ENCODE measurements at places on chromosomes 6 and 20. TPM values are rescaled to one million over a fixed set of nuclear protein-coding genes. Genes with fewer than 3 reads are reported as not detected.

Gene BPIFB2
- not detected for total RNA-seq

Gene BMP7
- total RNA-seq, result 12.7 TPM

Gene CD83
- total RNA-seq, result 4.2 TPM

DNA sequence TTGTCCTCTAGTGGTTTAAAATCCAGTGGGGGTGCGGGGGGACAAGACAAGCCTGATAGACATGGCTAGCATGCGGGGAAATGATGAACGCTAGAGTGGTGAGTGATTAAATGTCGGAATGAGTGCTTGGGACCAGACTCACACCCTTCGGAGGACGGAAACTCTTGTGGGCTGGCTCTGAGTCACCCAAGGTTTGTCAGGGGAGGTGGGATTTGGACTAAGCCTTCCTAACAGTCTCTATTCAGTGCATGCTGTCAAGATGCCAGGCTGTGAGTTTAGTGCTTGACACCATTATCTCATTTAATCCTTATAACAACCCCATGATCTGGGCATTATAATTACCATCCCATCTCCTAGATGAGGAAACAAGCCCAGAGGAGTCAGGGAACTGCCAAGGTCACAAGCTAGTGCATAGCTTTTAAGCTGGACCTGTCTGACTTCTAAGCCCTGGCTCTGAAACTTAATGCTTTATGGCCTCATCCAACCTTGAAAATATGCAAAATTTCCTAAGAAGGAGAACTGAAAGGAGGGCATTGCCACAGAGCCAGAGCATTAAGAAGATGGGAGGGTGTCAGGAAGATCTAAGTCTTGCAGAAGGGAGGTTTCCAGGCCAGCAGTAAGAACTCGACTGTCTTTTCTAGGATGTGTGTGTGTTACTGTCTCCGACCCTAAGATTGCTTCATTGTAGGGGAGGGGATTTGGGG, 168.7 kb upstream of the LRFN2 start:
- peaks cover 41% of the 10 kb centered on the region for H3K27me3 ChIP-seq
- H3K4me1 ChIP-seq, result no peaks in the 10 kb centered on the region
- DNase-seq, result no peak
- H3K27ac ChIP-seq, result no peak overlapping the region

GRCh38 chr6:31620586-31621319, at the start of gene PRRC2A:
PRRC2A (plus strand) TSS chr6:31620715; CDS start chr6:31622790, 2,075 bp downstream.
- H3K27ac ChIP-seq, result peak within 1 kb of the TSS; percentile 98
- H3K27me3 ChIP-seq, result no peaks in the 10 kb centered on the region
- H3K4me3 ChIP-seq, result peak within 1 kb of the TSS; percentile 100

- peaks cover 2% of the 10 kb centered on the region for H3K27me3 ChIP-seq
- H3K4me1 ChIP-seq, result no peaks in the 10 kb centered on the region
- peak overlapping the region; percentile 87 for H3K27ac ChIP-seq
- H3K36me3 ChIP-seq, result no peaks in the 10 kb centered on the region
- no peak for DNase-seq
These were observed 5.5 kb downstream of the POU3F2 start for GRCh38 chr6:98839781-98840361.

DNA sequence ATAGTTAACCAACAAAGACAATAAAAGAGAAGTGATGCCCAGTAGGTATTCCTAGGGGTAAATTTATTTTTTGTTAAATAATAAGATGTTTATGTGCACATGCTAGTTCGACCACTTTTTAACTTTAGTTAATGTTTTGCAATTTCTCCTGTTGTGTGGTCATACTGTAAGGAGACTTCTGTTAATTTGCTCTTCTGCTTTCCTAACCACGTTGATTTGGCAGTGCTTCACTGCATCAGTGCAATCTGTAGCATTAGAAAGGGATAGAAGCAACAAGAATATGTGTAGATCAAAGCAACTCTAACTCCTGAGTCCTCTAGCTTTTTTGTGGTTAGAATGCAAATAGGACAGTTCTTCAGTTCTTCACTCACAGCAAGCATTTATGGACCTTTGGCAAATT, 13.9 kb downstream of the MYB start:
- H3K36me3 ChIP-seq, result no peaks in the 10 kb centered on the region
- H3K27me3 ChIP-seq, result no peaks in the 10 kb centered on the region
- DNase-seq, result no peak
- no peak overlapping the region for H3K4me3 ChIP-seq
- no peak overlapping the region for H3K27ac ChIP-seq
- H3K4me1 ChIP-seq, result no peaks in the 10 kb centered on the region

DNA sequence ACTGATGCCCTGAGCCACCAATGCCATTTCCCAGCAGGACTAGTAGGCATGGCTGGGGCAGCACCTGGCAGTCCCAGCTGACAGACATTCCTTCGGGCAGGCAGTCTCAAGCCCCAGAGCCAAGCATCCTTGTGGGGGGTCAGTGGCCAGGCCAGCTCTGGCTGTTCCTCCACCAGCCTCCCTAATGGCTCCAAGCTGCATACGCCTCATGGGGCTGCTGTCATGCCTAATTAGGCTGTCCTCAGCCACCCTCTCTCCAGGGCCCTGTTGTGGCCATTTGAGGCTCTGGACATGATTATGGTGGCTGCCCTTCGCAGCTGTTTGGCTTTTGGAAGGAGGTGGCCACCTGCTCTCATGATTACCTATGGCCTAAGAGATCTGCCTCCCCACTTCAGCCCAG, 79.4 kb downstream of the DLGAP4 start:
- no peaks in the 10 kb centered on the region for H3K4me1 ChIP-seq
- no peak overlapping the region for H3K4me3 ChIP-seq
- H3K27ac ChIP-seq, result no peak overlapping the region
- DNase-seq, result no peak
- no peaks in the 10 kb centered on the region for H3K36me3 ChIP-seq

DNA sequence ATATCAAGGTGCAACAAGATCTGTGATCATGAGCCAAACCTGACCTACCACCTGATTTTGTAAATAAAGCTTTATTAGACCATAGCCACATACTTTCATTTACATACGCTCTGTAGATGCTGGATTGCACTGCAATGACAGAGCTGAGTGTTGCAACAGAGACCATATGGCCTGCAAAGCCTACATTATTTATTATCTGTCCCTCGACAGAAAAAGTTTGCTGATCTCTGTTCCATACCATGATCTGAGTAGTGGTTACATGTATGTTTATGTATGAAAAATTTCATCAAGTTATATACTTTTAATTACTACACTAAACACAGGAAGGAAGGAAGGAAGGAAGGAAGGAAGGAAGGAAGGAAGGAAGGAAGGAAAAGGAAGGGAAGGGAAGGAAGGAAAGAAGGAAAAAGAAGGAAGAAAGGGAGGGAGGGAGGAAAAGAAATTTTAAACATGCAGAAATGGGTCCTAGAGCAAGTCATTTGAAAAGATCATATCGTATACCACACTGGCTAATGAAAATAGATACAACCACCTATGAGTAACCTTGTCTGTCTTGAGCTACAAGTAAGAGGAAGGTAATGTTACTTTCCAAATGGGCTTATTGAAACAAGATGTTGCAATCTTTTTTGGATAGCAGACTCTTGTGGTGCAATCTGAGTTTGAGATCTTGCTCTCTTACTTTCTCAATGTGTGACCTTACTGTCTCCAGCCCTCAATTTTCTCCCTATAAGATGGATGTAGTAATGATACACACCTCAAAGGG, 441.0 kb downstream of the KIF16B start:
- H3K27ac ChIP-seq, result no peak overlapping the region
- no peaks in the 10 kb centered on the region for H3K36me3 ChIP-seq
- no peak overlapping the region for H3K4me3 ChIP-seq
- no peaks in the 10 kb centered on the region for H3K27me3 ChIP-seq

GRCh38 chr6:44349904-44350649, 7.6 kb downstream of the SPATS1 start:
- H3K4me1 ChIP-seq, result peaks cover 3% of the 10 kb centered on the region
- no peak for DNase-seq
- H3K36me3 ChIP-seq, result no peaks in the 10 kb centered on the region

GRCh38 chr6:41538556-41539182, 7.5 kb upstream of the FOXP4 start:
- no peak overlapping the region for H3K27ac ChIP-seq
- H3K27me3 ChIP-seq, result no peaks in the 10 kb centered on the region
- H3K36me3 ChIP-seq, result no peaks in the 10 kb centered on the region

DNA sequence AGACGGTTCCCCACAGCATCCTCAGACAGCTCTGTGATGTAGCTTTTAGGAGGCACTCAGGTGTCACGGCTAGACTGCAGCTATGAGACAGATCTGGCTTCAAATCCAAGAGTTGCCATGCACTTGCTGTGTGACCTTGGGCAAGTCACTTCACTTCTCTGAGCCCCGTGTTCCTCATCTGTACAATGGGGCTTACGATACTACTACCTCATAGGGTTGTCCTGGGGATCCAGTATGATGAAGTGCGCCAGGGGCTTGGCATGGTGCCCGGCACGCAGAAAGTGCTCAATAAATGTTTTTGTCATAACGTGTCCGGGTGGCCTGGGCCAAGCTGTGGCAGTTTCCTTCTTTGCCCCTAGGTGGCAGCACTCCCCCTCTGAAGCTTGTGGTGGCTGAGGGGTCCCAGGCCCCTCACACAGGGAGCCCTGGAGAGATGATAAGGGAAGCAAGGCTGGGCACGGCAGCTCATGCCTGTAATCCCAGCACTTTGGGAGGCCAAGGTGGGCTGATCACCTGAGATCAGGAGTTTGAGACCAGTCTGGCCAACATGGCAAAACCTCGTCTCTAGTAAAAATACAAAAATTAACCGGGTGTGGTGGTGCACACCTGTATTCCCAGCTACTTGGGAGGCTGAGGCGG, 19.1 kb upstream of the CHMP4B start:
- no peak overlapping the region for H3K27ac ChIP-seq
- H3K36me3 ChIP-seq, result peaks cover 42% of the 10 kb centered on the region
- H3K4me3 ChIP-seq, result no peak overlapping the region
- peaks cover 3% of the 10 kb centered on the region for H3K4me1 ChIP-seq

- H3K36me3 ChIP-seq, result no peaks in the 10 kb centered on the region
- peaks cover 38% of the 10 kb centered on the region for H3K4me1 ChIP-seq
- no peaks in the 10 kb centered on the region for H3K27me3 ChIP-seq
- DNase-seq, result peak; percentile 78
These were observed 43.7 kb downstream of the CDC5L start for GRCh38 chr6:44431118-44431725.
